ENCODE measurements at places on chromosomes 5 and 9.

- no peak for DNase-seq
Measured at GRCh38 chr5:123639244-123639643, 127.3 kb downstream of the CSNK1G3 start.

DNA sequence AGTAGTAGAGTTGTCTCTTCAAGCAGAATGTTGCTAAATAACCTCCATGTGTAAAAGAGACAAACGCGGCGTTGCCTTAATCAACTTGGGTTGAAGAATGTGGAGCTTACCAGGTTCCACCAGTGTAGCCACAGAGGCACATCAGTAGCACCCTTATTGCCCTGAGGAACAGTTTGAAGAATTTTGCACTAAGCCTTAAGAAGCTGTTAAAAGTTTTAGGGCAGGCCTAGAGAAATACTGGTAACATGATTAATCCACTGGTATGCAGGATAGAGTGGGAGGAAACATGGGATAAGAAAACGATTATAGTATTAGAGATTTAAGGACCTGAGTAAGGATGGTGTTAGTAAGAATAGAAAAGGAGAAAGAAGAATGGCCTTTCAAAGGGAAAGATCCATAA is 100.6 kb downstream of the ZCCHC7 start:
- DNase-seq, result no peak

GRCh38 chr9:84480071-84480470 is 139.5 kb upstream of the SLC28A3 start:
- DNase-seq, result no peak

DNA sequence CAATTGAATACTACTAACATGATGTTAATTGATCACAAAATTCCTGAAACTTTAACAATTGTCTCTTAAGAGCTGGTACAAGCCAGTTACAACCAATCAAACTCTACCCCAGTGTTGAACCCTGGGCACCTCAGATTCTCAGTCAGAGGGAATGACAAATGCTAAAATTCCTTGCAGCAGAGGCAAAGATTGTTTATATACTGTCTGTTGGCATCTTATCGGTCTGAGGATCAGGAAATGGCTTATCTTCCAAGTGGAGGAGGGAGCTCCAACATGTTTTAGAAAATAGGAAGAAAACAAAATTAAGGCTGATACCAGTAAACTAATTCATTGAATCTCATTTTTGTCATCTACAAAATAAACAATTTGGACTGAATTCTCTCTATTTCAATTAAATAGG is 527.8 kb upstream of the ZNF608 start:
- no peak for DNase-seq

GRCh38 chr5:91007780-91008402 is 375.2 kb downstream of the ARRDC3 start:
- DNase-seq, result no peak

Data from activated CD8-positive, alpha-beta memory T cell treated with anti-CD3 and anti-CD28 coated beads for 1 hour (primary cell).